ENCODE measurements at places on chromosomes 4 and X.
A peak's percentile ranks its signal among the peaks of the same experiment; 100 is the strongest.

- no peak for ATAC-seq
Observed at GRCh38 chrX:110852180-110852579, 56.6 kb upstream of the CHRDL1 start.

- no peak for ATAC-seq
Observed at GRCh38 chrX:12548746-12549145, 242.5 kb upstream of the PRPS2 start.

DNA sequence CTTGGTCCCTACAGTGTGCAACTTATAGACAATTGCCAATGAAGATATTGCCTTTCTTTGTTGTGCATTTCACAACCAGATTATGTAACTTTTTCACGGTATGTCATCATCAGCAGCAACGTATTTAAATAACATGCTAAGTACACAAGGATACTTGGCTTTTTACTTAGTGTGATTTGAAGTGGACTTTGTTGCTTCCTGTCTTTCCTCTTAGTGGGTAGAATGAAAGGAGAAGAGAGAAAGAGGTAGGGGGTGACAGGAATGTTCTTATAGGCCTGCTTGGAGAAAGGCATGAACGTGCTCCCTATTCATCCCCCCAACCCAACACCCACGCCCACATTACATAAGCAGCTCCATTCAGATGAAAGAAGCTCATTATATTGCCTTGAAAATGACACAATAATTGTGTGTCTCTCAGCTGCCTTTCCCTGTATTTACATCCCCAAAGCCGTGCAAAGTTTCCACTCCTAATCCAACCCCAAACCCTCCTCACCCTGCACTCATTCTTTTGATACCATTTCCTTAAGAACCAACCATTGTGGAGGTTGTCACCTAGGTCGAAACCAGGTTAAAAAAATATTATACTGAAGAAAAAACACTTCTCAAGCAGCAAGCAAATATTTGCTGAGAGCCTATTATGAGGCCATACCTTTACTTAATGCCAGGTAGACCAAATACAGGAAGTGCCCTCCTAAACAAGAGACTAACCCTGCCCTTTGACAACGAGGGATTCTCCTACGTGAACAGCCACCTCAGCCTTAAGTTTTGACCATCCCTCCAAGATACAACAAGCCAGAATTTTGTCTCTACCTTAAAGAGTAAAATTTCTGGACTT, 25.2 kb upstream of the GK start:
- ATAC-seq = no peak

GRCh38 chr4:184473499-184474262, 669 bp downstream of the IRF2 start:
- peak; percentile 37 for ATAC-seq

GRCh38 chr4:113028074-113028473, 21.4 kb upstream of the ANK2 start:
- ATAC-seq = no peak

DNA sequence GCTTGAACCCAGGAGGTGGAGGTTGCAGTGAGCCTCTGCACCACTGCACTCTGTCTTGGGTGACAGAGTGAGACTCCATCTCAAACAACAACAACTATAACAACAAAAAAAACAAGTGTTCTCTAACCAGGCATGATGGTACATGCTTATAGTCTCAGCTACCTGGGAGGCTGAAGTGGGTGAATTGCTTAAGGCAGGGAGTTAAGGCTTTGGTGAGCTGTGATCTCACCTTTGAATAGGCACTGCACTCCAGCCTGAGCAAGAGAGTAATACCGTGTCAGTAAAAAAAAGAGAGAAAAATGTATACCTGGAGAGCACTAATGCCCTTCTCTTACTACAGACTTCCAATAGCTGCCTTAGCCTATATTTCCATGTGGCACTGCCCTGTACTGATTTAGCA, 18.9 kb upstream of the USP9X start:
- ATAC-seq = no peak

GRCh38 chr4:58649226-58649625, 1539.0 kb upstream of the IGFBP7 start:
- no peak for ATAC-seq

DNA sequence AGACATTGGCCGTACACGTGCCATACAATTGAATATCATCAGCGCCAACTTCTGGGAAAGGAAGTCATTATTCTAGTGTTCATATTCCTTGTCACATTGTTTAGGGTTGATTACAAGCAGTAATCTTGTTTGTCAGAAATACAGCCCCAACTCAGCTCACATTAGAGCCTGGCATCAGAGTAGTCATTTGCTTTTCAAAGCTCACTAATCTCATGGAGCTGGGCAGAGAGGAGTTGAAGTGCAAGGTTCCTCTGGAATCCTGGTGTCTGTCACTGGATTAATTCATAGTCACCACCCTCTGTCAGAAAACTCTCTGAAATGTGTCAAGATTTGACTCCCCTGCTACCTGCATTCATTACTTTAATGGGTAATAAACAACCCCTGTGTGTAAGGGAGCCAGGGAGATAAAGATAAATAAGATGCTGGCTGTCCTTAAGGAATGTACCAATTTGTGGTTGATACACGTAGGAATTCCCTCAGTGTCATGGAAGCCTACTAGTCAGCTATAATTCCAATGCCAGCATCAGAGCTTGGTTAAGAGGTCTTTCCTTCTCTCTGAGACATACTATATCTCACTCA, 43.7 kb upstream of the S100G start:
- no peak for ATAC-seq

GRCh38 chr4:184397516-184398163, 76.7 kb downstream of the IRF2 start:
- no peak for ATAC-seq

GRCh38 chr4:99447079-99447478, 11.9 kb upstream of the ADH7 start:
- no peak for ATAC-seq

DNA sequence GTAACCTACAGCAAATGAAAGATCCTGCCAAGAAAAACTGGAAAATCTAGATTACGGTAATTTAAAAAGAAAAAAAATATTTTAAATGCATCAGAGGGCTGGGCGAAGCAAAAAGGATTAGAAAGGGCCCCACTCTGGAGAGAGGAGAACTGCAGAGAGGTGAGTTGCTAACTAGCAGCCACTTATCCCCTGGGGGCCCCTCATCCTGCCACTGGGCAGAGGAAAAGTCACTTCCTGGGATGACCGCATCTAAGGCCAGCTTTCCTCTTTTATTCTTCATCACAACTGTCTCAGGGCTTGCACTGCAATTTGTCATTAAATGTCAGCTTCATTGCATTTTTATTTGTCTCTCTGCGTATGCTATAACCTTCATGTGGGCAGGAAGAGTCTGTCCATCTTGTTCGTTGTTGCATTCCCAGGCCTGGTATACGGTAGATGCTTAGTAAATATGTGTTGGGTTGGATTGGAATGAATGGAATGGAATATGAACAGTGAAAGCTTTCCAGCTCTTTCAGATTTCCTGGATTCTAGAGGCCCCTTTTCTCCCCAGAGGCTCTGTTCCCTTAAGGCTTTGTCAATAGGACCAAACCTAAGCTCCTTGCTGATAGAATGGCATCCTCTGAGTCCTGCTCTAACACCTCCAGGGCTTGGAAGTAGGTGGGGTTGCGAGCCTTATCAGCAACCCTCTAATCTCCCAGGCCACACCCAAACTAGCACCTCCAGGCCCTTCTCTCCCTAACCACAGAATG, 58.9 kb downstream of the TLR10 start:
- no peak for ATAC-seq

DNA sequence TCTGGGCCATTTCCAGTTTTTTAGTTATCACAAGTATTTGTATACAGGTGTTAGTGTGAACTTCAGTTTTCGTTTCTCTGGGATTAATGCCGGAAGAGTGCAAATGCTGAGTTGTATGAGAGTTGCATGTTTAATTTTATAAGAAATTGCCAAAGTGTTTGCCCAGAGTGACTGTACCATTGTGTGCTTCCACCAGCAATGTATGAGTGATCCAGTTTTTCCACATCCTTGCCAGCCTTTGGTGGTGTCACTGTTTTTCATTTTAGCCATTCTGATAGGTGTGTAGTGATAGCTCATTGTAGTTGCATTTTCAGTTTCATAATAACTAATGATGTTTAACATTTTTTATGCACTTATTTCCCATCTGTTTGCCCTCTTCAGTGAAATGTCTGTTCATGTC, 18.4 kb downstream of the PLS3 start:
- ATAC-seq = no peak

- no peak for ATAC-seq
Observed at GRCh38 chr4:92091335-92091734, 212.4 kb upstream of the GRID2 start.

DNA sequence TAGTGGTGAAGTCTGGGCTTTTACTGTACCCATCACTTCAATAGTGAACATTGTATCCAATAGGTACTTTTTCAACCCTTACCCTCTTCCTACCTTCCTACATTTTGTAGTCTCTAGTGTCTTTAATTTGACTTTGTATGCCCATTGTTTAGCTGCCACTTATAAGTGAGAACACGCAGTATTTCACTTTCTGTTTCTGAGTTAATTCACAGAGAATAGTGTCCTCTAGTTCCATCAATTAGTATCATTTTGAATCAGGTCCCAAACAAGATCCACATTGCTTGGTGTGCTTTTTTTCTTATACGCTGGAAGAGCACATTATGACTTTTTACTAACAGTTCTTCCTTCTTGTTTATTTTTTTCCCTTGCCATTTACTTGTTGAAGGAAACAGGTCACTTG, 176.0 kb upstream of the WDFY3 start:
- ATAC-seq = no peak

DNA sequence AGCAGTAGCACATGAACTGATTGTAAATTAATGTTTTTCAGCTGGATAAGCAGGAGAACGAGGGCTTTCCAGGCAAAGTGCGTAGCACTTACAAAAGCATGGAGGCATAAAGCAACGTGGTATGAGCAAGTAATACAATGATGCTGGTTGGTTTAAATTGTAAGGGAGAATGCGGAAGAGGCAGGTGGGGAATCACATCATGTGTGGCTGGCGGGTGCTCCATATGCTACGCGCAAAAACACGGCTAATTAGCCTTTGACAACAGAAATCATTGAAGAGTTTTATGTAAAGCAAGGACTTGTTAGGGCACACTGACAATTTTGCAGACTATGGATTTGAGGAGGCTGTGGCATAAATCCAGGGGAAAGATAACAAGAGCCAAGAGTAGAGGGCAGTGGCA, 14.6 kb downstream of the SYTL4 start:
- no peak for ATAC-seq

DNA sequence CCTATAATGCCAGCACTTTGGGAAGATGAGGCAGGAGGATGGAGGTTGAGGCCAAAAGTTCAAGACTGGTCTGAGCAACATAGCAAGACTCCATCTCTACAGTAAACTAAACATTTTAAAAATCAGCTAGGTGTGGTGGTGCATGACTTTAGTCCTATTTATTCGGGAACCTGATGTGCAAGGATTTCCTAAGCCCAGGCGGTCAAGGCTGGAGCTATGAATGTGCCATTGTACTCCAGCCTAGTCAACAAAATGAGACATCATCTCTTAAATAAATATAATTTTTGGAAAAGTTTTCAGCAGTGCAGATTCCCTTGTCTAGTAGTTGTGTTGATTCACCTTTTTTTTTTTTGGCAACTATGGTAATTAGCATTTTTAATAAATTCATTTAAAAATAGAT, 928.7 kb upstream of the PRKX start:
- ATAC-seq = no peak

DNA sequence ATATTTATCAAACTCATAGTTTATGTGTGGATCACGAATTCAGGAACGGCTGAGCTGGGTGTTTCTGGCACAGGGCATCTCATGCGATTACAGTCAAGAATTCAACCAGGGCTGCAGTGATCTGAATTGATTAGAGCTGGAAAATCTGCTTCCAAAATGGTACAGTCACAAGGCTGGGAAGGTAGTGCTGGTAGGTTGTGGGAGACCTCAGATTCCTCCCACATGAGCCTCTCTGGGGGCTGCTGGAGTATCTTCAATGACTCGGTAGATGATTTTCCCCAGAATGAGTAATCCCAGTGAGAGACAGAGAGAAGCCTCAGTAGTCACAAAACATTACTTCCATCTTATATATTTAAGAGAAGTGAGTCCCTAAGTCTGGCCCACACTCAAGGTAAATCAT, 36.2 kb upstream of the PRDX4 start:
- no peak for ATAC-seq

DNA sequence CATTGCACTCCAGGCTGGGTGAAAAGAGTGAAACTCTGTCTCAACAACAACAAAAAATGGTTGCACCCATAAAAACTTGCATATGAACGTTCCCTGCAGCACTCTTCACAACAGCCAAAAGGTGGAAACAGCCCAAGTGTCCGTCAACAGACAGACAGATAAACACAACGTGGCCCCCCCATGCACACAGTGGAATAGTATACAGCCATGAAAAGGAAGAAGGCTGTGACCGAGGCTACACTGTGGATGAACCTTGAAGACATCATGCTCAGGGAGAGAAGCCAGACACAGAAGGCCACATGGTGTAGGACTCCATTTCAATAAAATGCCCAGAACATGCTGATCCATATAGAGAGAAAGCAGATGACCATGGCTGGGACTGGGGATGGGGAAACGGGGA, 33.5 kb upstream of the ASMTL start:
- ATAC-seq = no peak

DNA sequence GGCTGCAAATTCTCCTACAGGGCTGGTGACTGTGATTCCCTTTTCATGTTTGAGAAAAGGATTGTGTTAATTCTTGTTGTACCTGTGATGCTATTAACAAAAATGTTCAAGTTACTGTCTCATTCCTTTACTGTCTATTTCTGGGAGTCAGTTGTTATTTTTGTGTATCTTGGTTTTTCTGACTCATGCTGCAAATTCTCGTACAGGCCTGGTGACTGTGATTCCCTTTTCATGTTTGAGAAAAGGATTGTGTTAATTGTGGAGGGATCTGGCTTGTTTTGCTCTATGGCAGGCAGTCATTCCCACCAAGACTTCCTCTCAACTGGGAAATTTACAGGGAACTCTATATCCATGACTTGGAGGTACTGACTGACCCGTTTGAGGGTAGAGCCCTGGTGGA, 693.4 kb upstream of the INTU start:
- no peak for ATAC-seq

DNA sequence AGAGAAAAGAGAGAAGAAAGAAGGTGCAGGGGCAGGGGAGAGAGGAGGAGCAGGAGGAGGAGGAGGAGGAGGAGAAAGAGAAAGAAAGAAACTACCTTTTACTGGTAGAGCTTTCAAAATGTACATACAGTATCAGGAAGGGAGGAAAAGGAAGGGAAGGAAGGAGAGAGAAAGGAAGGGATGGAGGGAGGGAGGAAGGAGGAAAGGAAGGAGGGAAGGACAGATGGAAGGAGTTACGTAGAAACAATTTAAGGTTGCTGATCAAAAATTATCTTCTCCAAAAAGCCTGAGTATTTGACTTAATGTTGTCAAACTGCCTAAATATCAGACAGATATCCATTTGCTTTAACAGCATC, 13.4 kb downstream of the TBC1D9 start:
- ATAC-seq = no peak

- ATAC-seq = no peak
Observed at GRCh38 chr4:109701566-109702410, 1.5 kb downstream of the CASP6 start.

GRCh38 chrX:9532349-9532748, 67.5 kb downstream of the TBL1X start:
- no peak for ATAC-seq

DNA sequence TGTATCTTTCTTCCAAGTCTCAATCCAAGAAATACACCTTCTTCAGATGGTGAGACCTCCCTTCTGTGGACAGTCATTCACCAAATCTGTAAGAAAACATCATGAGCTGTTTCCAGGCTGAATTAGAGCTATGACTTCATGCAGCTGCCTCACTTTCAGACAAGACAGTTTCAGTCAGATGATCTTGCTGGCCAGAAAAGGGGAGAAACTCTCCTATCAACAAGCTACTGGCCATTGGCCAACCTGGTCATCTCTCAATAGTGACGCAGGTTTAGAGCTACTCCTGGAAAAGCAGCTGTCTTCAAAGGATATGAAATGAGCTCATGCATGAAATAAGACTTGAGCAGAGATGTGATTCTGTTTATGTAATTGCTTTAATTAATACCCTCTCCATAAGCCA, 69.6 kb upstream of the NDP start:
- no peak for ATAC-seq

Data from activated CD4-positive, CD25-positive, alpha-beta regulatory T cell treated with anti-CD3 and anti-CD28 coated beads, Interleukin-2, amount 50 U/mL, for 24 hours (primary cell).